T-helper 9 cell (primary cell): ENCODE measurements at places on chromosomes 2 and 18.

- no peak for DNase-seq
These were observed 3.0 kb downstream of the EN1 start for GRCh38 chr2:118844261-118845004.

DNA sequence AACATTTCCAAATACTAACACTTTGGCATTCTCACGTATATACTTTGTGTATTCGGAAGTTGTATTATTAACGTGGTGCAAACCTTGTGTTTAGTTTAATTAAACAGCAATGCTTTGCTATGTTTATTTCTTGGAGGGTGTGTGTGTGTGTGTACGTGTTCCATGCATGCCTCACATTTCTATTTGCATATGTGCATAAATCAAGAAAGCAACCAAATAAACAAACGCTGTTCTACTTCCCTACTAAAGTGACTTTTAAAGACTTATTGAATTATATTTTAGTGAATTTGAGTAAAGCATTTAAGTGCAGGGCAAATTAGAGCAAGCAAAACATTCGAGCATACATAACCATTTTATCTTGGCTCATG, 54.2 kb upstream of the ZNF396 start:
- DNase-seq: no peak

GRCh38 chr2:88671786-88672427, 19.6 kb upstream of the RPIA start:
- no peak for DNase-seq

GRCh38 chr18:12409469-12409868, 1.7 kb downstream of the PRELID3A start:
- no peak for DNase-seq

GRCh38 chr2:203790134-203790852, 77.3 kb upstream of the CTLA4 start:
- no peak for DNase-seq

- no peak for DNase-seq
These were observed 3.5 kb upstream of the RNPEPL1 start for GRCh38 chr2:240564561-240565332.
